ENCODE measurements at places on chromosomes 12 and 14.

GRCh38 chr14:69882116-69882864 lies 3.1 kb downstream of the SMOC1 start:
- no peak for DNase-seq

GRCh38 chr12:70840656-70841350 lies 79.7 kb downstream of the PTPRR start:
- no peak for DNase-seq

GRCh38 chr12:47286676-47287075 lies 206.9 kb upstream of the AMIGO2 start:
- DNase-seq: no peak

DNA sequence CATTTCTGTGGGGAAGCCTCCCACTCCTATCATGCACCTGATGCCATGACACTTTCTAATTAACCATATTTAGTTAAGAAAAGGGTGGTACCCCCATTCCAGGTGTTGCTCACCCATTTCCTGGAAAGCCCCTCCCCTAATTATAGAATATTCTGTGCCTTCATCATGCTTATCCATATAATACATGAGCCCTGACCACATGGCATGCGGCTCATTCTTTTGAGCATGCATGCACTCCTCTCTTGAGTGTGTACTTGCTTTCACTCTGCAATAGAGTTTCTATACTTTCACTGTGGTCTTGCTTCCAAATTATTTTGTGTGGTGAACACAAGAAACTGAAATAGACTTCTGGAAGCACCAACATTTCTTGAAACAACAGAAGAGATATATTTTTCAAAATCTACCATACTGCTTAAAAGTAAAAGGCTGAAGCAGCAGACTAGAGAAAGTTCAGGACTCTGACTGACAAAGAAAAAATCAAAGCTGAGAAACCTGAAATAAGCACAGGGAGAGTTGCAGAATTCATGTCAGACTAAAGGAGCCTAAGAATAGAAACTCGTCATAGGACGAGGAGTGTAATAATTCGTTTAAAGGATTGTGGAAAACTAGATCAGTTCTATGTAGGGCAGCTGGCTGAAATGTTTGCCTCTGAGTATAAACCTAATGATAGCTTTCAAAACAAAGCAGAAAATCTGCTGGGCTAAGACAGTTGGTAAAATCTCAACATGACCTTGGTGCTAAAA lies 144.8 kb downstream of the KITLG start:
- DNase-seq: no peak

- no peak for DNase-seq
Observed at GRCh38 chr14:75188520-75189268, 12.3 kb upstream of the TMED10 start.

DNA sequence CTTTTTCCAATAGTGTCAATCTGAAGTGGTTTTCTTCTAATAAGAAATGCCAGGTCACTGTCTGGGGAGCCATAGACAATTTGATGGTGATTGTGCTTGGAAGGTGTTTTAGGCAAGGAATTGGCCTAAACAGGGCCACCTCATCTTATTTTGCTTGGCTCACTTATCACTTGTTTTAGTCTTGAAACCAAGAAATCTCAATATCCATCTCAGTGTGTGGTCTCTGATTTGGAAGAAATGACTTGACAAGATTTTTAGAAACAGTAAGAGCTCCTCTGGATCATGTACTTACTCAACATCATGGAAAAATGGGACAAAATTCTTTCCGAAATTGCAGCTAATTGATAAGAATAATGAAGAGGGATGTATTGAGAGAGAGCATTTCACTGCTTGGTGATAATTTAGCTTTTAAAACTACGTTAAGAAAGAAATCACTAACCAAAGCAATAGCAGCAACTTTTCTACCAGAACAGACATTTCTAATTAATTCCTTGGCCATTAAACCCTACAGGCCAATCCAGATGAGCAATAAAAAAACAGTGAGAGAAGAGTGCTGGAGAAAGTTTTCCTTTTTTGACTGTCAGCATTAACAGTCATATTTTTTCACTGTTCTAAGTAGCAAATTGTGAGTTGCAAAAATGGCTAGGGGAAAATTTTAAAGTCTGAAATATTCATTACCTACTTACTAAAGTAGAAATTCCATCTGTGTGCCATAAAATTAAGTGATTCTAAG lies 157.3 kb downstream of the AEBP2 start:
- DNase-seq: no peak

DNA sequence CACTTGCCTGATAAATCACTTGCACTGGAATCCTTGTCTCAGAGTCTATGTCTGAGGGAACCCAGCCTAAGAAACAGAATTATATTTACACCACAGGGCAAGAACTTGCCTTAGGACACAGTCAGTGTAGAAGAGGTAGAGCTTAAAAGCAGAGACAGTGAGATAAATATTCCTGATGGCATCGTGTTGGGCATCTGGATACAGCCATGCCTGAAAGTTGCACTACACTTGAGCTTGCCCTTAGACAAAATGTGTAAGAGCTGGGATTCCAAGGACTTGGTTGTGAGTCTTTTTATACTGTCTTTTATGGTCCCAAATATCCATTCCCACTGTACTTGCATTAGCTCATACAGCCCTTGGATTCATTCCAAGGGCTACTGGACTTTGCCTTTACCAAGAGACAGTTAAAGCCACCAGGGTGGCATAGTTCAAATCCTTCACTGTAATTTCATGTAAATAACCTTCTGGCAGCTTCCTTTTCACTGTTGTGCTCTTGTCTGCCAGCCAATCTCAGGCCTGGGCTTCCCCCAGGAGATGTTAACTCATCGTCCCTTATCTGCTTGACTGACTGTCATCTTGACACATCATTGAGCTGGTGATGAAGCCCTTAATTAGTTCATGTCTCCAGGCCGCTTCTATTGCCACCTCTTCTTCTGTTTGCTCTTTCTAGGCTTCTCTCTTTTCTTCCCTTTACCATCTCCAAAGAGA lies 577.9 kb upstream of the TBX3 start:
- DNase-seq: no peak

- no peak for DNase-seq
Observed at GRCh38 chr12:101570047-101570446, 24.7 kb upstream of the MYBPC1 start.

- DNase-seq: no peak
Observed at GRCh38 chr12:54983536-54984101, 943 bp downstream of the TESPA1 start.

GRCh38 chr12:69534389-69534822 lies 50.9 kb upstream of the CCT2 start:
- peak; percentile 21 for DNase-seq

DNA sequence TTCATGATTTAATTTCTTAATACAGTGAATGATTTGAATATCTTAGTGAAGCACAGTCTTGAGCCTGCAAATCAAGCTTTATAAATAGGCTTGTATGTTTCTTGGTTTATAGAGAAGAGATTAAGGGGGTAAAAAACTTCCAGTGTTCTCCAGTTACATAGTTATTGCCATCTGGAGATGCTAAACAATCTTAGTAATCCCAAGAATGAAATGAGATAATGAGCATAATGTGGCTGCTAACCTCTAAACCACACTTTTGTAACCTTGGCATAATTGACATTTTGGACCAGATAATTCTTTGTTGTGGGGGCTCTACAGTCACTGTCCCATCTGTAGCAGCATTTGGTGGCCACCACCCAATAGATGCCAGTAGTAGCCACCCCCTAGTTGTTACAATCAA lies 316.8 kb downstream of the CCDC91 start:
- no peak for DNase-seq
